ENCODE measurements at places on chromosomes 7 and 10.
A peak's percentile ranks its signal among the peaks of the same experiment; 100 is the strongest.

DNA sequence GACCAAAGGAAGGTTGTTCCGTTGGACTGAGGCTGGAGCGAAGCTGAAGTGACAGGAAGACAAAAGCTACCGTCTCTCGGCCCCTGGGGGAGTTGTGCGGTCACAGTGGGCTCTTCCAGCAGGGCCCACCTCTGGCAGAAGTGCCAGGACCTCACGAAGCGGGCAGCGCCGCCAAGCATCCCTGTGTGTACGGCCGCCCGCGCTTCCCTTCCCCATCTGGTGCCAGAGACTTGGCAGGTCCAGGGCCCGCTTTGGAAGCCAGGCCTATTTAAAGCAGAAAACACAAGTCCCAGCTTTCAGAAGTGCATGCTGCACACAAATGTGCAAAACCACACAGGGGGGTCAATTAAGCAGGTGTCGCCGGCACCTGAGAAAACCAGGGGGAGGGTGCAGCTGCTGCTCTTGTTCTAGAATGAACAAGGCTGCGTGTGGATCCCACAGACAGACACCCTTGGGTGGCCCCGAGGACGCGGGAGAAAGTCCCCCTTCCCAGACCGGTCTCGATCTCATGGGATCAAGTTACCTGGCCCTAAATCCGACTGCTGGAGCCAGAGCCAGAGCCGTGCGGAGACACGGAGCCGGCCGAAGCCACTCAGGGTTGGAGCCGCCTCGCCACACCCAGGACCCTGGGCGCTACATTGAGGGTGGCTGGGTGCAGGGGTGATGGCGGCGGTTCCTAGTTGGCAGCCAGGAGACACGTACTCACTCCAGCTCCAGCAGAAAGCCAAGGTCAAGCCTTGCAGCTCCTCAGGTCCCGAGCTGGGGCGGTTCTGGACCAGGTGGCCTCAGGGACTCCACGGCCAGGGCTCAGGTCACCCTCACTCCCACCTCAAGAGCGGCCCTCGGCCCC is 51.8 kb upstream of the PPP2R2D start:
- no peak for DNase-seq

DNA sequence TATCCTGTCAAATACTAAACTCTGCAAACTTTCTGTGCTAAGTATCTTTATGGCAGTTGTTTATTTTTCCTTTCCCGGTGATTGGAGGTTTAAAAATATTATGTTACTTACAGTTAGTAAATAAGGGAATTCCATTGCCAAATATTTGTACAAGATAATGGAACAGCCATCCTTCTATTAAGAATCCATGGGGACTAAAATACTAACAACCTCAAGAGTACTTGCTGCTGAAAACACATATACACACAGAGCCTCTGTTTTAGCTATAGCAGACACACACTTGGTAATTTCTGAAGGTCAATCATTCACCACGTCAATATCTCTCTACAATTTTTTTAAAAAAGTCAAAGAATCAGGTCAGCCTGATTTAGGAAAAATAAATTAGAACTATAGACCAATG is 32.4 kb downstream of the TSPAN12 start:
- DNase-seq, result no peak

DNA sequence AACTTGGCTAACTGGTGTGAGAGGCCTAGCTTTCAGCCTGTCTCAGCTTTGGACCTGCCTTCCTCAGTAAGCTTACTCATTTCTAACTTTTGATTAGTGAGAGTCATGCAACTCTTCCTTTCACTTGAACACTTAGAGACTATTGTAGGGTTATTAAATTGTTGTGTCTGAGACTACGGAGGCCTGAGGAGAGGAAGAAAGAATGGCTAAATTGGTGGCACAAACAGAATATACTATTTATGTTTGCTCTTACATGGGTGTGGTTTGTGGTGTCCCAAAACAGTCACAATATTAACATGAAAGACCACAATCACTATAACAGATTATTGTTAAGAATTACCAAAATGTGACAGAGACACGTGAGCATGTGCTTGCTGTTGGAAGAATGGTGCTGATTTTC is 82.1 kb downstream of the TRIM24 start:
- DNase-seq, result no peak

DNA sequence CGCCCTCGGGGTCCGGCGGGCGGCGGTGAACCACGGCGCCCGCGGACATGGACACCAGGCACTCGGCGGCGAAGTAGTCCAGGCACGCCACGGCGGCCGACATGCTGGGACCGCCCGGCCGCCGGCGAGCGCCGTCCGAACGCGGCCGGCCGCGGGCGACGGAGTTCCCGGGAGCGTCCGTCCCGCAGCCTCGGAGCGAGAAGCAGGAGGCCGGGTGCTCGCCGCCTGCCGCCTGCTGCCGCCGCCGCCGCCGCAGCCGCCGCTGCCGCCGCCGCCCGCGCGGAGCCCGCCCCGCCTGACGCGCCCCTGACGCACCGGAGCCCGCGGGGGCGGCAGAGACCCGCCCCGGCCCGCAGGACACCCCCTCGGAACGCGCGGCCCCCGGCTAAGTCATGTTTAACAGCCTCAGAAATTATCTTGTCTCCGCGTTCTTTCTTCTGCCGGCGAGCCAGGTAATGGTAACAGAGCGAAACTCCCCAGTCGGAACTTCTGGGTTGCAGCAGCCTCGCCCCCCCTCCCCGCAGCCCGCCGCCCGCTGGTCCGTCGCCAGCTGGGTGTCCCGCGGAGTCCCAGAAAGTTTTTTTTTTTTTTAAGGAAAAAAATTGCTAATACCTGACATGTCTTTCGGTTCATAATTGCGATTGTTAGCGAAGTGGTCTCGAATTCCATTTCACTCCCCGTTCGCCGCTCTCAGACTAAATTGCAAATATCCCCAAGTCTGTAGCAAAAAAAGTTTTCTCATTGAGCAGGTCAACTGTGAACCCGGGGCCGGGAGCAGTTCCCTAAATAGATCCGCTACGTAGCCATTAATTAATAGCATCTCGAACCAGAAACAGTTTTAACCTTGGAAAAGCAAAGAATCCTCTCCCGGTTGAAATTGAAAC is at the start of gene KLF14:
Gene KLF14, minus strand, starts transcription at position 277 of the 884 bp plus-strand sequence. Its CDS starts 174 bp downstream, at position 103.
- DNase-seq, result peak; percentile 66

DNA sequence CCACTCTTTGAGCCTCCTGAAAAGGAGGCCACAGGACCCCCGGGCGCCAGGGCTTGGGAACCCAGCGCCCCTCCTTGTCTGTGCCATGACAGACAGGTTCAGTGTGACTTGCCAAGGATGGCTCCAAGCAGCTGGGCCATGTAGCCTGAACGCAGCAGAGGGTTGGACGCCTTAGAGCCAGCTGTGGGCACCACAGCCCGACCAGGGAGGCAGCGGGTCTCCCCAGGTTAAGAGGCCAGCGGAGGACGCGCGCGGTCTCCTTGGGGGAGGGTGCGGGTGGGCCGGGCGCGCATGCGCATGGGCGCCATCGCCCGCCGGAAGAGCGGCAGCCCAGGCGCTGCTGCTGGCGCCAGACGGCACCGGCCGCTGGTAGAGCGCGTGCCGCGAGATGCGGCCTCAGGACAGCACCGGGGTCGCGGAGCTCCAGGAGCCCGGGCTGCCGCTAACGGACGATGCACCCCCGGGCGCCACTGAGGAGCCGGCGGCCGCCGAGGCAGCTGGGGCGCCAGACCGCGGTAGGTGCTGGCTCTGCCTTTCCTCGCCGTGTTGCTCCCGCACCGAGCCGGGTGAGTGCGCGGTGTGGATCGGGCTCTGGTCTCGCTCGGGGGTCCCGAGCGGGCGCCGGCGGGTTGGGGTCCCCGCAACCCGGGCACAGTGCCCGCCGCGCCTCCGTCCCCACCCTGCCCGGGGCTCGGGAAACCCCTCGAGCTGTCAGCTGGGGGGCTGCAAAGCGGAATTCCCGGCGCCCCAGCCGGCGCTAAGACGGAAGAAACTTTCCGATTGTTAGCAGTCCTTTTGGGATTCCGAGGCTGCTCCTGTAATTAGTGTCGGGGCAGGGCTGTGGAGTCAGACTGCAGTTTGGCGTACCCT is at the start of gene SLC35G1:
Gene SLC35G1, plus strand, starts transcription at position 333 of the 870 bp plus-strand sequence. Its CDS starts 56 bp downstream, at position 389.
- peak; percentile 89 for DNase-seq

GRCh38 chr7:75687246-75688088 is 51.3 kb downstream of the HIP1 start:
- no peak for DNase-seq

DNA sequence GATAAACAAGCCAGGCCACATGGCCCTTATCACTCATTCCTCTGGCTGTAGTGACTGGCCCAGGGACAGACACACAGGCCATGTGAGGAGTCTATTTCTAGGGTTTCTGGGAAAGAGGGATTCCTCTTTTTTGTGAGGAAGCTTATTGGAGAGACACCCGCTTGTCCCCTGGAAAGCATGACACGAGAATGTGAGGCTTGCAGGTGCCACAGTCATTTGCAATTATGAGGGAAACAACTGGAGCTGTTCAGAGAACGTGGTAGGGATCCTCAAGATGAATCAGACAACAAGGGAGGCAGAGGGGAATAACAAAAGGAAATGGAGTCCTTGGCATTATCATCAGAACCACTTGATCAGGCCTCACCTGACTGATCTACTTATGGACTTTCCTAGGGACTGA is 64.5 kb downstream of the ADCYAP1R1 start:
- no peak for DNase-seq

DNA sequence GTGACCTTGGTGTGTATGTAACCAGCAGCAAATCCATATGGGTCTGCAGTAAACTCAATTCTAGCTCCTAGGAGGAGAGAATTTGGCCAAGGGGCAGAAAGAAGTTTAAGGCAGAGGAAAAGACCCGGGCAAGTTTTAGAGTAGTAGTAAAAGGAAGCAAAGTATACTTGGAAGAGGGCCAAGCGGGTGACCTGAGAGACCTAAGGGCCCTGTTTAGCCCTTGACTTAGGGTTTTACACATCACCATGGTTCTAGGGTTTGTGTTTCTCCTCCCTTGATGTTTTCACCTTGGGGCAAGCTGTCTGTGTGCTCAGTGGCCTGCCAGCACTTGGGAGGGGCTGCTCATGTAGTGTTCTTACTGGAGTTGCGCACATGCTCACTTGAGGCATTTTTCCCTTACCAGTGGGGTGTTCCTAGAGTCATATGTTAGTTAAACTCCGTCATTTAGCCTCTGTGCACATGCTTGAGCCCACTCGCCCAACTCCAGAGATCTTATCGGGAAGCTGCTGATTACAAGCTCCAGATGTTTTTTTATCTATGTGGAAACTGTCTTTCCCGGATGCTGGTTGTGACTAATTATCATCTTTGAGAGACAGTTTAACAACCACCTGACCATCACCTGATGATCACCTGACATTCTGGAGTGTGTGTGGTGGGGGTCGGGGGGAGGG is 137.6 kb upstream of the PRSS1 start:
- DNase-seq, result no peak

GRCh38 chr10:75980419-75981002 is 549.1 kb downstream of the LRMDA start:
- DNase-seq, result no peak

DNA sequence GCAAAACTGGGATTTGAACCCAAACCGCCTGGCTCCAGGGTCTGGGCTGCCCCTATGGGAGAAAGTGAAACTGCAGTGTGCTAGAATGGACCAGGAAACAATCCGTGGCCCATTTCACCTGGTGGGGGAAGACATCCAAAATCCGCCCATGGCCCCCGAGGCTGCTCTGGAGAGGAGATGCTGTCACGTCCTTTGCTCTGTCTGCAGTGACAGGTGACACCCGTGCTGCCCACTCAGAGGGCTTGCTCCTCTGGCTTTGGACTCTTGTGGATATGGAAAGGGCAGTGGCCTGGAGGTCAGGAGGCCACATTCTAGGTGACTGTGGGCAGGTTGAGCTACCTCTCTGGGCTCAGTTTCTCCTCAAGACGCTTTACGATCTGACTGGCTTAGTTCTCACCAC is 151.2 kb upstream of the GPR26 start:
- no peak for DNase-seq
